Stomach (tissue), 19 donors: ENCODE measurements at places on chromosomes 6 and 20. TPM values are rescaled to one million over a fixed set of nuclear protein-coding genes. Genes with fewer than 3 reads are reported as not detected.

The SEL1L2 gene
- total RNA-seq: not detected

The TMEM217 gene
- total RNA-seq: not detected

The PDE7B gene
- total RNA-seq: 73.2 TPM

The OPRM1 gene
- total RNA-seq: not detected

The SMIM26 gene
- 114 TPM for total RNA-seq

The CYP21A2 gene
- total RNA-seq: not detected

The SAMD5 gene
- total RNA-seq: 19.1 TPM

The TGM3 gene
- total RNA-seq: not detected

The DSP gene
- 125 TPM for total RNA-seq

The FILIP1 gene
- 2.6 TPM for total RNA-seq

The ME1 gene
- total RNA-seq: 11.9 TPM

The CRISP3 gene
- not detected for total RNA-seq

DNA sequence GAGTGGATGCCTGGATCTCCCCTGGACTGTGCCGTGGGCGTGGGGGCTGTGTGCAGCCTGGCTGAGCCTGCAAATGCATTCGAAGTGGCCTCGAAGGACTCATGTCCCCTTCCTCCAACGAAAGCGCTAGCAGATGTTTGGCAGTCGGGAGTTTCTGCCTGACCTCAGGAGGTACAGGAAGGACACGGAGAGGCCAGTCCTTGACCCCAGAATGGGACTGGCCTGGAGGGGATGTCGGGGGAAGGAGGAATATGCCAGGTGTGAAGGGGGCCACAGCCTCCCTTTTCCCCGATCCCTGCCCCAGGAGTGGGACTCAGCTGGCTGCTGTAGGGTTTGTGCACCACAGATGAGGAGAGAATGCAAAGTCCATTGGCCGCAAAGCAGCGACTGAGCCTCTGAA, 45.6 kb downstream of the APCDD1L start:
- DNase-seq: no peak

DNA sequence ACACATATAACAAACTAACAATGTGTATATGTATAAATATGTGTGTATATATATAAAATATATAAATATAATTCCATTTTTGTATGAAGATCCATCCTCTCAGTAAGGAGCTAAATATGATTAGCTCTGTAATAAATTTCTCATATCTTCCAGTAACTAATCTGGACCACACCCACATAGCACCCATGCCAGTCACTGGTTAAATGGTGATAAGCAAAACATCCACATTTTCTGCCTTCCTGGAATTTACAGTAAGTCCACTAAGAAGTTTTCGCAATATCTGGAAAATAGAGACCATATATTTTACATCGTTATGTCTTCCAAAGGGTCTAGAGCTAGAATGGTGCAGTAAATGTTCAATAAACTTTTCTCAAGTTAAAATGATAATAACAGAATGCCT, 151.5 kb upstream of the STMND1 start:
- DNase-seq: no peak

DNA sequence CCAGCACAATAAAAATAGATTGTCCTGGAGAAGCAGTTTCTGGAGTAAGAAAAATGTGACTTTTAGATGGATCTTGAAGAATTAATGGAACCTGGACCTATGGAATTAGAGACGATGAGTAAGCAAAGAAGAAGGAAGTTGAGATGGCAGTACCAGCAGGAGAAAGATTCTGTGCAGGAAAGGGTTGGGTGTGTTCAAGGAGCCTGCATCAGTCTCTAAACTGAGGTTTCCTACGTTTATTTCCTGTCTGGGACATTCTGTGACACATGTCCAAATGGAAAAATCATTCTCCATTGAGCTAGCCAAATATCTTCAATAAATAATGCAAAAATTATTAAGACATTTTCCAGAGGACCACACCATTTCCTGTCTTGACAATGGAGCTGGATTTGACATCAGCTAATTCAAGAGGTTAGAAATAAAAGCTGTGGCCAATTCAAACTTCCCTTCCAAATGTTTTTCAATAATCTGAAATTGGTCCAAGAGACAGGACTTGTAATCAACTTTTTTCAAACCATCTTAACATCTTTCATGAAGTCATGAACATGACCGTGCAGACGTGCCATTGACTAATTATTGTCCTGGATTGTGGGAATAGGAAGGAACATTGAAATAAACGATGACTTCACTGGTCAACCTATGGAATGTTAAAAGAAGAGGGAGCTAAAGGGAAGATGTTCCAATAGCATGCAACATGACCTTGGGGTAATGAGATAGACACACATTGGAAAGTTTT, 198.3 kb downstream of the ZNF217 start:
- DNase-seq: no peak

GRCh38 chr6:43120944-43121913, 45.1 kb downstream of the PTK7 start:
- DNase-seq: peak; percentile 66

DNA sequence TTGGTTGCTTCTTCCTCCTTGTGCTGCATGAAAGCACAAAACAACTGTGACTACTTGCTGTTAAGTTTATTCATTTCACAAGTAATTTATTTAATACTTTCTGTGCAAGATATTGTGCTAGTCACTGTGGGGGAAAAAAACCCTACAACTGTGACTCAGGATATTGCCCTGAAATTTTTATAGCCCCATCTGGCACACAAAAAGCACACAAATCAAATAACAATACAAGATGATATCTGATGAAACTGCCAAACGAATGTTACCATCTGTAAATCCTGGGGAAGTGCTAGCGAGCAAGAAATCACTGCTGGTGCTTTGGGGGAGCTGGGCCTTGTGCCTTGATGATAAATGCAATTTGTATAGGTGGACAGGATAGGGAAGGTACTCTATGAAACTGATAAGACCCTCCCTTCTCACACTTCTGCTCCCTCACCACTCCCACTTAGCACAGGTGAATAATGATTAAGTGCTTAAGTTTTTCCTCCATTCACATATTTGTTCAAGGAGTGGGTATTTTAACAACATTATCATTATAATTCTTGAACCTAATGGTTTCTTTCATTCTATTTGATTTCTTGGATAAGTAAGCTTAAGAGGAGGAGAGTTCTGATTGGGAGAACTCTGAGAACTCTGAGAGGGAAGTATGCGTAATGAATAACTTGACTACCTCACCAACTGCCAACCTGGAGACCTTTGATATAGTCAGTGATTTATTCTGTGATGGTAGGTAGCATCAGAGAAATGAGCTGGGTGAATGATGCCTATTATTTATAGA, 115.3 kb downstream of the RTN4IP1 start:
- DNase-seq: no peak

GRCh38 chr20:52060794-52061714, 130.5 kb downstream of the ZFP64 start:
- no peak for DNase-seq

GRCh38 chr6:104955491-104955890, 1.4 kb upstream of the LIN28B start:
- no peak for DNase-seq

DNA sequence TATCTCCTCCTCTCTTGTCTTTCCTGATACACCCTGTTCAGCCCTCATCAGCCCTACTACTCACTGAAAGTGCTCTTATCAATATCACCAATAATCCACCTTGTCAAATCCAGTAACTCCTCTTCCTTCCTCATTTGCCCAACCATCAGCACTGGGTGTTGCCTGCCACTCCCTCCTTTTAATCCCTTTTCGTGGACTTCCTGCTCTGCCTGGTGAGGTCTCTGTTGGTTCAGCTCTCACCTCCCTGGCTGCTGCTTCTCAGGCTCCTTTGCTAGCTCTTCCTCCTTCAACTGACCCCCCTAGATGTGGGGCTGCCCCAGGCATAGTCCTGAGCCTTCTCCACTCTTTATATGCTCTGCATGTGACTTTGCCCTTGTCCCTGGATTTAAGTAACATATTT, 92.5 kb downstream of the PREP start:
- DNase-seq: no peak

GRCh38 chr20:36091561-36092397, 62.8 kb upstream of the EPB41L1 start:
- no peak for DNase-seq

DNA sequence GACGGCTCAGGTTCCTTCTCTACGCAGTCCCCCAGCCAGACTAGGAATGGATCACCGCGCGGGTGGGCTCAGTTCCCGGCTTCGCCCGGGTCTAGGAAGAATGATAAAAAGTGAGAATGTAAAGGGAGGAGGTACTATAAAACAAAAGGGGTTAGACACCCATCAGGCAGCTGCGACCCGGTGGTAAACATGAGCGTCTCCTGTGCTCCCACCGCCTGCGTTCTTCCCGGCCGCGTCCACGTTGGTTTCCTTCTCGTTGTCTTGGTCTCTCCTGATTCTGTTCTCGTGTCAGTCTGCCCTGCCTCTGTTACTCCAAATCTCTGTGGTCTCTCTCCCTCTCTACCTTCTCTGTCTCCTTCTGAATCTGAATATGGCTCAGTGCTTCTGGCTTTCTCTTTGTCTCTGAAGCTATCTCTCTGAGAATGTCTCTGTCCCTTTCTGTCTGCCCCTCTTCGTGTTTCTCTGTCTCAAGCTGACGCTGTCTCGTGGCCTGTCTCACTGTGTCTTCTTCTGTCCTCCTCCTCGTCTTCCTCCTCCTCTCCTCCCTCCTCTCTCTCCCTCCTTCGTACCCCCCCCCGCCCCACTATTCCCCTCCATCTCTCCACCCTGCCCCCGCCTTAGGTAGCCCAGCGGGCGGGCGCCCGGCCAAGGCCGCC, 41.6 kb upstream of the FOXP4 start:
- peak; percentile 49 for DNase-seq

GRCh38 chr6:160973311-160974250, 18.0 kb upstream of the MAP3K4 start:
- no peak for DNase-seq

DNA sequence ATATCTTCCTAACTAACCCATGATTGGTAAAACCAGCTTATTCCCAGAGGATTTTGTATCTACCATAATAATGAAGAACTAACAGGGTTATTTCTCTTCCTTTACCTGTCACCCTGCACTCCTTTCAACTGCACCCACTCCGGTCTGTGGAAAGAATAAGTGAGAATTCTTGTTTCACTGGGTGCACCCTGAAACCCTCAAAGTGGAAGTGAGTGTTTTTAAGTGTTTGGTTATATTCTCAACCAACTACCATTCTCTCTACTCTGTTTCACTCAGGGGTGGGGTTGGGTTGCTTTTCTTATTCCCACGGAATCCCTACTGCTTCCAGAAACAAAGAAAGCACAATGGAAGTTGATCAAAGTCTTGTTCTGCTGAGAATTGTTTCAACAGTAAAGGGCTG, 42.6 kb upstream of the KHDRBS2 start:
- no peak for DNase-seq

DNA sequence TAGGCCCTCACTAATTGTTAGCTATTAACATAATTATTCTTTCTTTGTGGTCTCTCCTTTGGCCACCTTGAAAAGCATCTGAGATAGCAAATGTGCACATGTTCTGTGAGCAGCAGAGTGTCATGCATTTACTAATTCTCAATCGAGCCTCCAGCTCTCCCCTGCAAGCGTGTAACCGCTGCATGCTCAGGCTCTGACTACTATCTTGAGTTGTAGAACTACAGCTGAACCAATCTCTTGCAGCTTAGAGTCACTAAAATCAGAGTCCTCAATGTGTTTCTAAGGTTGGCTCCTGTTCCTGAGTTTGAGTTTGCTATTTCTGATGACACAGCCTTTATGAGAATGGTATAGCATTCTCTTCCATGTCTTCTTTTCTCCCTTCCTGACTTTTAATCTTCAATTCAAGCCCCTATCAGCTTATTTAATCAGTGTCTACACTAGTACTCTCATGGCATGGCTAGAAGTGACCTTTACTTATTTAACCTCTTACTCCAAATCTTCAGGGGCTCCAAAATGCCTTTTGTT, 65.5 kb downstream of the PPP1R3G start:
- DNase-seq: no peak

GRCh38 chr6:37399795-37400490, 33.1 kb upstream of the CMTR1 start:
- DNase-seq: no peak

- DNase-seq: peak; percentile 50
Observed at GRCh38 chr6:37665304-37665703, 32.4 kb downstream of the MDGA1 start.

DNA sequence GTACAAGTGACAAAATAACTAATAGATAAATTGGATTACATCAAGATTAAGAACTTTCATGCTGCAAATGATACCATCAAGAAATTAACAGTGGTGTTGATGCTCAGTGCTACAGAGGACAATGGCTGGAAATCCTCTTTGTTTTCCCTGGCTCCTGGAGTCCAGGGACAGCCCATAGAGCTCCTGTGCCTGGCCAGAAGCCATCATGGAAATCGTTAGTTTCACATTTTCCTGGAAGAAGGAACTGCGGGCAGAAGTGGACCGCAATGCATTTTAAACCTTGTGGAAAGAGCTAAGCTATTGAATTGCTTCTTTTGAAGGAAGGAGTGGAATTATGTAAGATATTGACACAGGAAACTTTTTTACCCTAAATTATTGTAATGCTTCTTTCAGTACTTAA, 276.0 kb downstream of the GJA1 start:
- DNase-seq: peak; percentile 31

- no peak for DNase-seq
Observed at GRCh38 chr6:105319331-105319730, 83.6 kb downstream of the PREP start.

- no peak for DNase-seq
Observed at GRCh38 chr20:54680872-54681619, 205.7 kb downstream of the DOK5 start.

DNA sequence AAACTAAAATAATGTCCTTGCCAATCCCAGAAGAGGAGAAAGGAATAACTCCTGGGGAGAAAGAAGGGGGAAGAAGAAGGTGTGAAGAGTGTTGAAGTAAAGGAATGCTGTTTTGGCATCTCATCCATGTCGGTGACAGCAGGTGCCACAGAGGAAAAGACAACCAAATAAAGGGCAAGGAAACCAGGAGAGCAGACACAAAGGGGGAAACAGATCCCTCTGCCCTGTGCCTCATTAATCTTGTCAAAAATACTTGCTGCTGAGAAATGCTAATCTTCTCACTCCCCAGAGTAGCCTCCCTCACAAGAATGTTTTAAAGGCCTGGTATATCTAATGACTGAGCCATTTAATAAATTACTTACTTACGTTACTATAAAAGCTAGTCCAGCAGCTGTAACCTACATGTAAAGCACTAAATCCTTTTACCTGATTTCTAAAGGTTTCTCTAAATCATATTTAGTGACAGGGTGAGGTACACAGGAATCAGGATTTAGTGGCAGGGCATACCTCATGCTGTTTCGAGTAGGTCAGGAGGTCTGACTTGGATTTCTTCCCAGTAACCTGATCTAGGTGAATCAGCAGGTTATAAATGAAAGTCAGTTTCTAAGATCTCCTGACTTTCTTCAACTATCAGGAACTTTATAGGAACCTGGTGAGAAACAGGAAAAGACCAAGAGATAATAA, 377.1 kb downstream of the CENPW start:
- no peak for DNase-seq

DNA sequence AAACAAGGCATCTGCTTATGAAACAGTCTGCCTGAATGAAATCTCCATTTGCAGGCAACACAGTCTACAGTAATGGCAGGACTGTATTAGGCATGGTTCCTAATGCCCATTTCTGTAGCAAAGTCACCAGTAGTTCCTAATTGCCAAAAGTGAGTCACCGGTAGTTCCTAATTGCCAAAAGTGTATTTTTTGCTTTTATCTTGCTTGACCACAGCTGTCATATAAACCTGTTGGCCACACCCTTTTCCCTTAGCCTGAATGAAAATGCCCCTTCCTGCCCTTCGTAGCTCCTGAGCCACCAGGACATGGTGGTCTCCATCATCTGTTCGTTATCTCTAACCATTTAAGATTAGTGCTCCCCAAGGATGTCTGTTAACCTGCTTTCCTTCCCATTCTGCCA, 34.5 kb downstream of the MTHFD1L start:
- DNase-seq: no peak

- DNase-seq: no peak
Observed at GRCh38 chr6:97674802-97675201, 391.8 kb upstream of the MMS22L start.
